ENCODE measurements at places on chromosomes 1 and 21. TPM values are rescaled to one million over a fixed set of nuclear protein-coding genes. Genes with fewer than 3 reads are reported as not detected.

The FAM131C gene
- not detected for polyA plus RNA-seq

The TPTE gene
- not detected for polyA plus RNA-seq

The C1orf115 gene
- polyA plus RNA-seq: 15.5 TPM

The MAN1C1 gene
- polyA plus RNA-seq: 4.6 TPM

The SLC26A9 gene
- 0.03 TPM for polyA plus RNA-seq

The CDC14A gene
- polyA plus RNA-seq: 4.5 TPM

DNA sequence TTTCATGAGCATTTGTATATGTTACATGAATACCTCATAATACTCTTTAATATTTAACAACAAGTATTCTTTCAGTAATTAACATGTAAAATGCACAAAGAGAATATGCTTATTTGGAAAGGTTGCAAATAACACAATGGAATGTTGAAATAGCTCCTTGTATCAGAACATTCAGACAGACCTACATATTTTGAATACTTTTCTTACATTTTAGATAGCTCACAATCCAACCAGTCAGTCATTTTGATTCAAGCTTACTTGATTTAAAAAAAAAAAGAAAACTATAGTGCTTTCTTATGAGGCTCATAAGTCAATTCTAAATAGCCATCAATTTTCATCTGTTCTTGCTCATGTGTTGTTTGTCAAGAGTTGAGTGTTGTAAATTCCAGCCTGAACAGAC, 518.8 kb downstream of the ADGRL2 start:
- DNase-seq: no peak

DNA sequence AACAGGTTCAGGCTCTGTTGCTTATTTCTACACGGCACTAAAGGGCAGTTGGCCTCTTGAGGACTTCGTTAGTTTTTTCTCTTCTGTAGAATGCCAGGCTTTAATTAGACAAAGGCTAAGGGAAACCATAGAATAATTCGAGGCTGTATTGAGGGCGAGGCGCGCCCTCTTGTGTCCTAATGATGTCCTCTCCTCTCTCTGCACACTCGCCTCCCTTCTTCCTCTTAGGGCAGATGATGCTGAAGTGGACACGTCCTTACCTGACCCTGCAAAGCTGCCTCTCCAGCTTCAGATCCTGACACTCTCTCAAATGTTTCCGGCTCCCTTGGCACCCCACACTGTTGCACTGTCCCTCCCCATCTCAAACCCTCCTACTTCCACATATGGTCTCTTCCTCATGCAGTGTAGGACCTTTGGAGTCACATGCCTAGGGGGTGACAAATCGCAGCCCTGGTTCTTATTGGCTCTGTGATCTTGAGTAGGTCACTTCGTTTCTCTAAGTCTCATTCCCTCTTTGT, 1.9 kb upstream of the ZSCAN20 start:
- peak; percentile 87 for DNase-seq

- DNase-seq: no peak
Measured at GRCh38 chr21:43676391-43676790, 17.0 kb downstream of the RRP1B start.

- DNase-seq: no peak
Measured at GRCh38 chr1:206847337-206847834, 18.0 kb upstream of the IL20 start.

DNA sequence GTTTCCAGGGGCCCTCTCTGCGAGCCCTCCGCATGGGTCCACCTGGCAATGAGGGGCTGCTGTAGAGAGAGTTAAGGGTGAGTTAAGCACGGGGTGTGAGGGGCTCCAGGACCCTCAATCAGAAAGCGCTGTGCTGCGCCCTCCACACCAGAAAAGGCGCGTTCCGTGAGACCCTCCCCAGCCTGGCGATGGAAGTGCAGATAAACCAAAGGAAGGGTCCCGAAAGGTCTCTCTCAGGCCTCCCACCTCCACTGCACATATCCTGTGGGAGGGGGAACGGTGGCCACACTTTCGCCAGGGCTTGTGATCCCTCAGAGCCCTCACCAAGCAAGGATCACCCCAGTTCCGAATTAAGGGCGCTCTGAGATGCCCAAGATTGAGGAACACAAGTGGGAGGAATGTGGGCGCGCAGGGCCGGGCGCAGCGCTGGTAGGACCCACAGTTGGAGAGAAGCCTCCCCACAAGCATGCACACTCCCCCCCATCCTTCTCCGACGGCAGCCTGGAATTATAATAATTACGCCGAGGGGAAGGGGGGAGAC, 1.1 kb downstream of the WNT3A start:
- peak; percentile 37 for DNase-seq

- DNase-seq: no peak
Measured at GRCh38 chr1:240350910-240351331, 259.2 kb downstream of the FMN2 start.

DNA sequence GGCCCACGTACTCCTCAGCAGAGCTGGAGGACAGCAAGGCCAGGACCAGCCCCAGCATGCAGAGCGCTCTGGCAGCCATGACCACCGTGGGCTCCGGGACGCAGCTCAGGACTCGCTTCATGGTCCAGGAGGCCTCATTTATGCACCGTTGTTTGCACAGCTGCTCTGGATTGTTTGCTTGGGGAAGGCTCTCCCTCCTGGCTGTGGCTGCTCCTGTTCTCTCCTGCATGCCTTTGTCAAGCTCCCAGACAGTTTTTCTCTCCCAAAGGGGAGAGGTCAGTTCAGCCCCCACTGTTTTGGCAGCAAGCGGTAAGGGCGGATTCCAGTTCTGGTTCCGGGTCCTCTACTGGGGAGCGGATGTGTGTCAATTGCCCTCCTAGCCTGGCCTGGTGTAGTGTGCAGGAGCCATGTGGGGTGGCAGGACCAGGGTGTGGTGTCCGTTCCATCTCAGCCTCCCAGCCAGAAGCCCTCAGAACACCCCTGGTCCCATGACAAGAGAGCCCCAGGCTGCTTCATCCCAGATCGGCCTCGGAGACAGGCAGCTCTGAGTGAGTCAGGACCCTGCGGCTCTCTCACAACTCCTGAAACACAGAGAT, at the start of gene TFF3:
Gene TFF3, minus strand, starts transcription at position 114 of the 596 bp plus-strand sequence. Its CDS starts 35 bp downstream, at position 79.
- DNase-seq: peak; percentile 79

DNA sequence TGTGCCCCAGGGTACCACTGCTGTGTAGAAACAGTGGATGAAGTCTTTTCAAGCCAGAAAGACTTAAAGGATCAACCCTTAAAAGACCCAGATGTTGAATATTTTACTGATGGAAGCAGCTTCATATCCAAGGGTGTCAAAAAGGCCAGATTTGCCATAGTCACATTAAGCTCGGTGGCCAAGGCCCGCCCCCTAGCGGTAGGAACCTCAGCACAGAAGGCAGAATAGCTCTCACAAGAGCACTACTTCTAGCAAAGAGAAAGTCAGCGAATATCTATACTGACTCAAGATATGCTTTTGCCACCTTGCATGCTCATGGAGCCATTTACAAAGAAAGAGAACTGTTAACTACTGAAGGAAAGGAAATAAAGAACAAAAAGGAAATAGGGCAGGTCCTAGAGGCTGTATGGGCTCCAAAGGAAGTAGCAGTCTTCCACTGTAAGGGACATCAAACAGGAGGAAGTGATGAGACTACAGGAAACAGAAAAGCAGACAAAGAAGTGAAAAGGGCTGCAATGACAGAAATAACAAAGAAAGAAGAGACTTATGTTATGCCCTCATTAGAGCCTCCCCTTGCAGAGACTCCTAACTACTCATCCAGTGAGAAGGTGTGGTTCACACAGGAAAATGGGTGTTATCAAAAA, 90.5 kb downstream of the LIPI start:
- DNase-seq: no peak

GRCh38 chr1:32894681-32895080, 6.5 kb downstream of the TMEM54 start:
- DNase-seq: peak; percentile 65

- no peak for DNase-seq
Measured at GRCh38 chr1:88876573-88877365, 14.6 kb downstream of the GTF2B start.

- DNase-seq: peak; percentile 31
Measured at GRCh38 chr1:20385630-20386029, 95.0 kb downstream of the VWA5B1 start.

All from spleen (tissue), 13 donors.